ENCODE measurements at places on chromosomes 7 and 10.

GRCh38 chr10:15660990-15661389, 58.7 kb downstream of the ITGA8 start:
- DNase-seq, result no peak

DNA sequence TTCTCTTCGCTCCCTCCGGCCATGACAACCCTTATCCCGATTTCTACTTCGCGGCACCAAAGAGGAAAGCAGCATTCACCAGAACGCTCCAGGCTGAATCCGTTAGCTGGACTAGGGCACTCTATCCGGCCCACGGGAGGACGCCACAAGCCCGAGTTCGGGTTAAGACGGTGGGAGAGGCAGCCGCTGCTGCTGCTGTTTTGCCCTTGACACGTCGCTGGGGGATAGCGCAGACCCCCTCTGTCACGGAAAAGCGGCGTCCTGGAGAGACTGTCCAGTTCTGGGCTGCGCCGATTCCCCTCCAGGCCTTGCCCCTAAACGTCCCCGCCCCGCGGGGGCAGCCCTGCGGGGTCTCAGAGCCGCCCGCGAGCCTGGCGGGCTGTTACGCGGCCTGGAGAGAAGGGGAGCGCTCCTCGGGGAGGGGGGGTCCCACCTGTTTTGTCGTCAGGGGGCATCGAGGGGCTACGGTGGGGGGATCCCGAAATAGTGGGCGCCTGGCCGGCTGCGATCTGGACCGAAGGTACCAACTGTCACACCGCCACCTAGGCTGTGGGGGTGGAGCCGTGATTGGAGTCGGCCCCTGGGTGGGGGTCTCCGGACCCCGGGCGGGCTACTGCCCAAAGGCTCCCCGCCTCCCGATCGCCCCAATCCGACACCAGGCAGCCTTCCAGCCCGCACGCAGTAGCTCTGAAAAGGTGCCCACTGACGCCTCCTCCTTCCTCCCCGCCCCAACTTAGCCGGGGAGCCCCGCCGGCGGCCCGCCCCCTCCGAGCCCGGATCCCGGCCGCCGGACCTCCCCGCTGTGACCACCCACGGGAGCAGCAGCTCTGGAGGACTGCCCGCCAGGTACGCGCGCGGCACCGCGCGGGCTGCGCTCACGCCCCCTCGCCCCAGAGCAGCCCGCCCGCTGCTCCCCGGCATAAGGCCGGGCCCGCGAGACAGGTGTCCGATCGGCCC, 772 bp downstream of the SGMS1 start:
- DNase-seq, result no peak

DNA sequence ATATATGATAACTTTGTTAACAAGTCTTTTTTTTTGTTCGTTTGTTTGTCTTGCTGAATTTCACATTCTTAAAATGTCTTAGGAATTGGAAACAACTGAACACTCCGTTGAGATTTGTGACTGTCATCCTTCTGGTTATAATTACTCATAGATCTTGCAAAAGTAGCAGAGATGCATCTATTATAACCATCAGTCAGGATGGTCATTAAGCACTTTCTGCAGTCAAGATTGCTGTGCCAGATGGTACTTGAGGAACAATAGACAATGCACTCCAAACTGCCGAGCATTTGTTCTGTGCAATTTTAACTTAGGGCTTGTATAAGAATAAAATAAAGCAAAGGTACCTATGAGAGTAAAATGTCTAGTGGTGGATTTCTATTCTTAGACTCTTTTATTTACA, 710.1 kb upstream of the KCND2 start:
- no peak for DNase-seq

DNA sequence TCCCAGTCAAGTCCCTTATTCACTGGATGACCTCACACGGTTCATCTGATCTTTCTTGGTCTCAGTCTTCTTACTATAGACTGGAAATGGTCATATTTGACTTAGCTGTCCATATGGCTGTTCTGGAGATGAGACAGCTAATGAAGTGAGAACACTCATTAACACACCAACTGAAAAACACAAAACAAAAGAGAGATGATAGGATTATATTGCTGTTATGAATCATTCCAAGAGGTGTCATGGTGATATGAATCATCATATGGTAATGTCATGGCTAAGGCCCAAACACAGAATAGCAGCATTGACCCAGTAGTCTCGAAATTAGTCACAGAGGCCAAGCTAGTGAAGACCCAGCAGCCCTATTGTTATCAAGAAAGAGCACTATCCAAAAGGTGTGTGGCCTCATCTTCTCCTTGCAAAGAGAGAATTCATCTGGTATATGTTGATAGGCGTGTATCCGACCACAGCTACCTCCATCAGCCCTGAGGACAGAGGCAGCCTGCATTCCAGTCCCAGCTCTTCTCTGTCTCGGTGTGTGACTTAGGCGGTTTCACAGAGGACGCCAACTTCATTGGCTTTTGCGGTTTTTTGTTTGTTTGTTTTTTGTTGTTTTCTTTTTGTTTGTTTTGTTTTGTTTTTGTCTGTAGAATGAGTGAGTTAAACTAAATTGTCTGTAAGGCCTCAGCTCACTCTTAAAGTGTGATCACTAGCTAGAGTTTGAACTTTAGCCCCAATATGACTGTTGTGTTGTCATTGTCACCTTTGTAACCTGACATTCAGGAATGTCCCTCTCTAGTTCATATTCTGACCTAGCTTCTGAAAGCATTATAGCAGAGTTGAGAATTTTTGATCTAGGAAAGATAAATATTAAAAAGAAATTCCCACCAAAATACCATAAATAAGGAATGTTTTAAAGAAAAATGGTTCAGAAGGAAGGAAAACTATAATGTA, 97.4 kb upstream of the PDCD4 start:
- peak; percentile 4 for DNase-seq

- no peak for DNase-seq
Observed at GRCh38 chr7:1219498-1219897, 13.2 kb upstream of the UNCX start.

- DNase-seq, result no peak
Observed at GRCh38 chr7:127886248-127886647, 145.0 kb downstream of the LRRC4 start.

All from stimulated activated CD8-positive, alpha-beta memory T cell treated with anti-CD3 and anti-CD28 coated beads, Interleukin-15, amount 100 ng/mL, for 4 hours (primary cell).